ENCODE measurements at places on chromosomes 2 and 18. TPM values are rescaled to one million over a fixed set of nuclear protein-coding genes. Genes with fewer than 3 reads are reported as not detected.
A peak's percentile ranks its signal among the peaks of the same experiment; 100 is the strongest.

WNT6 gene
- 2.5 TPM for total RNA-seq

DNA sequence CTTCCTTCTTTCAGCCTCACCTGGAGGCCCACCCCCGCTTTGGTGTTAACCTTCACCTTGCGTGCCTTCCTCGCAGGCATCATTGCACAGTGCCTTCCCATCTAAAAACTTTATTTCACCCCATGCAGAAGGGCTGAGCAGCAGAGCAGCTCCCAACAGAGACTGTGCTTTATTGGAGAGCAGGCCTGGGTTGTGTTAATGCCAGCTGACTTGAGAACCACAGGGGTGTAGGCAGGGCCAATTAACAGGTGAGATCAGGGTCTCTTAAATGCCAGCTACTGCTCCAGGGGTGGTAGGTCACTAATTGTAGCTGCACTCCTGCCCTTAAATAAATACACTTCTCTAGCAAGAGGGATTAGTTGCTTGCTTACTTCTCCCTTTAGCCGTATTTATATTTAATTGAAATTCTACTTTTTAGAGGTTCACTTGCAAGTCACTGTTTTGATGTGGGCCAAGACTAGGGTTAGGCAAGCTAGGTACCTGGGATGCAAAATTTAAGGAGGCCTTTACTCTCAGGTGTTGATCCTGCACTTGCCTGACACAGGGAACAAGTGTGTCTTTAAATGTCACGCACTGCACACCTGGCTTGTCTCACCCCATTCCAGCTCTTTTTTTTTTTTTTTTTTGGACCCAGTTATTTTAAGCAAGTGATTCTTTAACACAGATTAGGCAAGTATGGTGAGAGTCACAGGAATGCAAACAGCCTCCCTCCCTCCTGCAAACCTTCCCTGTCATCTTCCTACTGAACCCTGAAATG is 54.5 kb downstream of the LYPD1 start:
- no peak for DNase-seq

- DNase-seq: no peak
Observed at GRCh38 chr2:121284463-121285449, at the start of gene TFCP2L1. Gene TFCP2L1, minus strand, starts transcription at chr2:121285202. Its CDS starts 93 bp downstream, at chr2:121285109.

DNA sequence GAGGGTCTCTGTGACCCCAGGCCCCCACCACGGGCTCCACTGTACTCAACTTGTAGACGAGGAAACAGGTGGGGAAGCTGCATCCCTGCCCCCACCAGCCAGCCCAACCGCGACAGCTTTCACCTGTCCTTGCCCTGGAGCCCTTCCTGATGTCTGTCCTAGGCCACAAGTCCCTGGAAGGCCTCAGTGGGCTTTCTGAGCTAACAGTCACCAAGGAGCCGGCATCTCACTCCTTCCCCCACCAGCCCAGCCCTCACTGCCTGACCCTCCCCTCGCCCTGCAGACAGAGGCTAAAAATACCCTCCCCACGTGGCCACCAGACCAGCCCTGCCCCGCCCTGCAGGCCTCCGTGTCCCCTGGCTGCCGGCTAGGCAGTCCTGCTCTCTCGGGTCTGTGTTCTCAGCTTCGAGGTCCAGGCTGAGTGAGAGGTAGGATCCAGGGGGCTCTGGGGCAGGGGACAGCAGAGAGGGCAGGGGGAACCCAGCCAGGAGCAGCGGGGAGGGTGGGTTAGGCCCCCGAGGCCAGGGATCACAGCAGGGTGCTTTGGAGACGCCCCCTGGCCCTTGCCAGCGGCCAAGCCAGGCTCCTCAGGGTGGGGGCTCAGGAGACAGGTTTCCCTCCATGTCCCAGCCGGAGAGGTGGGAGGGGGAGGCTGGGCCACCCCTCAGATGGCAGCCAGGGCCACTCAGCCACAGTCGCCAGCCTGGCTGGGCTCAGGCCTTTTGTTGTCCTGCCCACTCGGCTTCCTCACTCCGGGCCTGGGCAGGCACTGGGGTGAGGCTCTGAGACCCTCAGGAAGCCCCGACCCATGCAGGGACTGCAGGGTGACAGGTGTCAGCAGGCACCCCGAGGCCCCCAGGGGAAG is at the start of gene KLHL30:
Gene KLHL30 (plus strand): TSS at position 338 of the 865 bp plus-strand sequence. CDS start 2,087 bp downstream, outside the sequence.
- DNase-seq: peak; percentile 60

DNA sequence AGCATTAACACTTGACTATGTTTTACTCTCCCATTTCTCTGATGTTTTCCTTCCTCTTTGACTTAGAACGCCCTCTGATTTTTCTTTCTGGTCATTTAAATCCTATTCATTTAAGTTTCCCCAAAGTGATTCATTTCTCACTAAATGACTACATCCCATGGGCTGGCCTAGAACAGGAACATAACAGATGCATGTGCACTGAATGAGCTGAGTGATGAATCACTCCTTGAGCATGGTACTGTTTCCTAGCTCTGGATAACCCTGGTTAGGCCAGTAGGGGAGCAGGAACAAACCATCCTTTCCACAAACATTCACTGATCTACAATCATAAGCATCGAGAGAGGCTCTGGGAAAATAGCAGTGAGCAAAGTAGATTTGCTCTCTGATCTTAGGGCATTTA is 221.9 kb upstream of the SETBP1 start:
- DNase-seq: no peak

- DNase-seq: no peak
Observed at GRCh38 chr2:149021761-149022160, 16.7 kb upstream of the LYPD6B start.

GRCh38 chr18:35618289-35618688 is 36.7 kb downstream of the GALNT1 start:
- no peak for DNase-seq

APOB gene
- 4.7 TPM for total RNA-seq

GRCh38 chr2:54417577-54417976 is 38.5 kb upstream of the SPTBN1 start:
- no peak for DNase-seq

- no peak for DNase-seq
Observed at GRCh38 chr2:33205693-33206434, 259.1 kb downstream of the LTBP1 start.

ABCB11 gene
- total RNA-seq: not detected

- DNase-seq: no peak
Observed at GRCh38 chr2:129870685-129871241, 108.7 kb upstream of the RAB6C start.

- no peak for DNase-seq
Observed at GRCh38 chr18:10261344-10262276, 192.8 kb upstream of the APCDD1 start.

DNA sequence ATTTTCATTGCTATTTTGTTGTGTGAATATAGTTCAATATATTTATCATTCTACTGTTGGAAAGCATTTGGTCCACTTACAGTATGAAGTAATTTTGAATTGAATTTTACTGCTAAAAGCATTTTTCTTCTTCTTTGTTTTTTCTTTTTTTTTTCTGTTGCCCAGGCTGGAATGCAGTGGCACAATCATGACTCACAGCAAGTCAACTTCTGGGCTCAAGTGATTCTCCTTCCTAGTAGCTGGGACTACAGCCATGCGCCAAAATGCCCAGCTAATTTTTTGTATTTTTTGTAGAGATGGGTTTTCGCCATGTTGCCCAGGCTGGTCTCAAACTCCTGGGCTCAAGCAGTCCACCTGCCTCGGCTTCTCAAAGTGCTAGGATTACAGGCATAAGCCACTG is 2.4 kb upstream of the ETAA1 start:
- DNase-seq: no peak

ICA1L gene
- 13.7 TPM for total RNA-seq

NFATC1 gene
- total RNA-seq: 27.6 TPM

GRCh38 chr2:6934758-6935651 is 17.8 kb downstream of the RNF144A start:
- DNase-seq: no peak

CCDC68 gene
- 18.4 TPM for total RNA-seq

DNA sequence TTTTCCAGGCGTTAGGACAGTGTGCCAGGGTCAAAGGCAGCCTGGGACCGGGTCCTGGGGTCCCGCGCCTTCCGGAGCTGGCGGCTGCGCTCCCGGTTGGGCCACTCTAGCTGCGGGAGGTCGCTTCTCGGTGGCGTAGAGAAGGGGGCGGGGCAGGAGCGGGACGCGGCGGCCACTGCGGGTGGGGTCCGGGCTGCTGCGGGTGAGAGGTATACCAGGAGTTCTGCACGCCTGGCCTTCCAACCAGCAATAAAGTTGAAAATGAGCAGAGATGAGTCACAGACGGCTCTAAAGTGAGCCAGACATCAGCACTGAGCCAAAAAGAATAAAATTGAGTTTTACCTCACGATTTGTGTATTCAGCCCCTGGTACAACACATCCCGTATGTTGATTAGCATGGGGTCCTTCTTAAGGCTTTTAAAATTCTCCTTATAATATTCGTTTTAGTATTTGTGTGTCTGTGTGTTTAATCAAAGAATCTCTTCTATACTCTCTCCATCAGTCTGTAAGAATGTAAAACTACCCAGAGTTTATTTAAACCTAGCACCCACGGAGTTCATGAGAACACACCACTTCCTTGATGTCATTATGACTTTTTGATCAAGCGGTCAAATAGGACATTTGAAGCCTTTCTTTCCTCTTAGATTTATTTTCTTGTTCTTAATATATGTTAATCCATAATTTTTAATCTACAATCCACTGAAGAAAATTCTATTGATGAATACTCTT is at the start of gene C1GALT1C1L:
Gene C1GALT1C1L (minus strand): TSS at position 108 of the 729 bp plus-strand sequence. CDS start 107 bp downstream, at position 1.
- DNase-seq: no peak

DNA sequence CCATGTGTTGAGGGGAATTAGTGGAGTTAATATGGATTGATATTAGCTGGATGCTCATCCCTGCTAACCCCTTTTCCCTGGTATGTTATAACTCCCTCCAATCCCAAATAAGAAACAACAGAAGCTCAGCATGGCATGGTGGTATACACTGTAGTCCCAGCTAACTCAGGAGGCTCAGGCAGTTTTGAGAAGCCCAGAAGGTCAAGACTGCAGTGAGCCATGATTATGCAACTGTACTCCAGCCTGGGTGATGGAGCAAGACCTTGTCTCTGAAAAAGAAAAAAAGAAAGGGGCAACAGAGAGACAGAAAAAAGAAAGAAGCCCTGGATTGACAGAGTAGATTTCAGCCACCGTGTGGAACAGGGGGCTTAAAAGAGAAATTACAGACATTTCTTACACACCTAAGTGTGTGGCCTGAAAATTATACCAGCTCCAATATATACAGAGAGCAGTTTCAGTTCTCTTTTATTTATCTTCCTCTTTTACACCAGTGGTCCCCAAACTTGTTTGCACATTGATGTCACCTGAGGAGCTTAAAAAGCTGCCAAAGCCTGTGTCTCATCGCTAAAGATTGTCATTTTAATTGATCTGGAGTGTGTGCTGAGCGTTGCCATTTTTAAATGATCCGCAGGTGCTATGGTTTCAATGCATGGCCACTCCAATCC is 203.6 kb downstream of the UBE2E3 start:
- no peak for DNase-seq

GRCh38 chr2:204901591-204901990 is 356.3 kb downstream of the PARD3B start:
- DNase-seq: no peak

DNA sequence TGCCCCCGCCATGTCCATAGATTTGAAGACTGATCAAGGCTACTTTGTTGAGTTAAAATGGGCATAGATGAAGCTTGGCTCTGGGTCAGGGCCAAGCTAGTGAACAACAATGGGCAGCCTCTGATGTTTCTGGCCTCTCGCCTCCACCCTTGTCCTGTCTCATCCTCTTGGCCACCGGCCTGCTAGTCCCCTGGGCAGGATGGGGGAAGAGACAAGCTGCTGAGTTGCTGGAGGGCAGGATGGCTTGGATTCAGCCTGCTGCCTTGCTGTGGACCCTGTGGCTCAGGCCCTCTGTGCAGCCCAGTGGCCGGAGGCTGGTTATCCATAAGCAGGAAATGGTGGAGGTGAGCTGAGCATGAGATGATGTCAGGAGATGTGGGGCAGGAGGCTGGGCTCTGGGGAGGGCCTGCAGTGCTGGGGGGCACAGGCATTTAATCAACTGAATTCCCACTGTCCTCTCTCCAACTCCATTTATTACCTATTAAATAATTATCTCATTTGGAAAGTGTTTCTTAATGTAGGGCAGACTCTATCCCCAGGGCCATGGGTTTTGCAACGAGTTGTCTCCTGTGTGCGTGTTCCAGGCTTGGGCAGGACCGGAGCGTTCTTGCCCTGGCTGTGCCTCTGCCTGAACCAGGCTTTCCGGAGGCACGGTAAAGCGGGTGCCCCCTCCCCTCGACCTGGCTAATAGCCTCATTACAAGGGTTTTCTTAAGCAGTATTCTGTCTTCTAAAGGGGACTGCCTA is 122.9 kb downstream of the GLI2 start:
- DNase-seq: no peak

GRCh38 chr2:106789185-106789584 is 96.8 kb downstream of the ST6GAL2 start:
- DNase-seq: no peak

GRCh38 chr2:5230444-5230843 is 461.7 kb upstream of the SOX11 start:
- no peak for DNase-seq

DCC gene
- total RNA-seq: not detected

GRCh38 chr2:223712642-223713041 is 110.5 kb upstream of the SCG2 start:
- no peak for DNase-seq

SERPINB4 gene
- total RNA-seq: not detected

DNA sequence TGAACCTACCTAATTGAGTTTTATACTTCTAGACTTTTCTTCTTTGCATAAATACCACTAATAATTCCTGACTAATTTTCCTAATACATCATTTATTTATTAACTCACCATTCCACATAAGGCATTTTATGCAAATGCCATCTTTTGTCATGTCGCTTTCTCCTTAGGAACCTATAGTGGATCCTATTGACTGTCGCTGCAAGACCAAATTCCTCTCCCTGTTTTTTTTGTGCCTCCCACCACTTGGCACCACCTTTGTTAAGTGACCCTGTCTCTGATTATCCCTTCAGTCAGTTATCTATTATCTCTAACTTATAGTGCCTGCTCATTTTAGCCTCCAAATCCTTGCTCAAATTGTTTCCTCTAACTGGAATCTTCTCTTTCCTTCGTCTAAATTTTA is 19.5 kb downstream of the UNC80 start:
- DNase-seq: no peak

DNA sequence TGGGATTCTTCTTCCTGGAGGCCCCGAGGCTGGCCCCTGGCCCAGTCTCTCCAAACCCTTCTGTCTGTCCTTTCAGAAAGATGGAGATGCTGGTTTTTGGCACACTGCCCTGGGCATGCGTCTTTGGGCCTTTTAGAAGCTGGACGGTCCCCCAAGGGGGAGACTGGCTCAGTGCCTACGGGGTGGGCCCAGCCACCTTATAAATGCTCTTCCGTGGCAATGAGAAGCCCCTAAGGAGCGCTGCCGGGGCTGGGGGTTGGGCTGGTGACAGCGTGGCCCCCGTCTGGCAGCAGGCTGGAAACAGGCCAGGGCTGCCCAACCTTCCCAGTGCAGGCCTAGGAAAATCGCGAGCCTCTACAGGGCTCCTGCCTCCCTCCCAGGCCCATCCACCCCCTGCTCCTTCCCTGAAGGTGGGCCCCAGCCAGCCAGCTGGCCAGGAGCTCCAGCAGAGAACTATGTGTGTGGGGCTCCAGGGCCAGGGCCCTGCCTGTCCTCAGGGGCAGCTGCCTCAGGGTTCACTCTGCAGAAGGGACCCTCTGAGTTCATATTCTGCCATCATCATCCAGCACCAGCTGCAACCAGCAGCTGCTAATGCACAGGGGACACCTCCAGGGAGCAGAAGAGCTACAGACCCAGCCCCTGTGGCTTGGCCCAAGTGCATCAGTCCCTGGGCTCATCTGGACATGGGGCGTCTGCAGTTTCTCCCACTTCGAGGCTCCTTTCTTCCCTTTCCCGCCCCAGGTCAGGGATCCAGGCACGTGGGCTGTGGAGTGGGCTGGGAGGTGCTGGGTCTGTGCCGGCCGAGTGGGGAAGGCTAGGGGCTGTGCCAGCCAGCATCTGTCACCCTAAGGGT is 107.6 kb upstream of the OTOS start:
- DNase-seq: no peak

Data from thoracic aorta (tissue), 2 donors.